GM06990 (cell line): ENCODE measurements at places on chromosomes 7 and 10.
A peak's percentile ranks its signal among the peaks of the same experiment; 100 is the strongest.

DNA sequence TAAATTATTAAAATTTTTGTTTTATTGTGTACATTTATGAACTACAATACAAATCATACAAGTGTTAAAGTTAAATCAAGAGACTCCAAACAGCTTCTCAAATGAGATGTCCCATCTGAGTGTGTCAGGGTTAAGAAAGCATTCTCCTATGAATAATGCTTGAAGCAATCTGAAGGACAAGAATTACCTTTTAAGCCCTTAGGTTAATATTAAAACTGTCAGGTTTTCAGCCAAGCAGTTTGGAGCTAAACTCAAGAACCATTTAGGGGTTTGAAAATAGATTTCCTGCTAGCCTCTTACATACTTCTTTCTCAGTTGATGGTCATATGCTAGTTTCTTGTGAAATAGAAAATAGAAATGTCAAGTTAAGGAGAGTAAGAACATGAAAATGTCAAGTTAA is 38.3 kb downstream of the LIPJ start:
- DNase-seq: no peak

GRCh38 chr7:42097752-42098151 is 139.3 kb downstream of the GLI3 start:
- DNase-seq: no peak

GRCh38 chr7:42091461-42092291 is 145.3 kb downstream of the GLI3 start:
- DNase-seq: no peak

- no peak for DNase-seq
Observed at GRCh38 chr7:140036224-140036962, 26.4 kb downstream of the PARP12 start.

DNA sequence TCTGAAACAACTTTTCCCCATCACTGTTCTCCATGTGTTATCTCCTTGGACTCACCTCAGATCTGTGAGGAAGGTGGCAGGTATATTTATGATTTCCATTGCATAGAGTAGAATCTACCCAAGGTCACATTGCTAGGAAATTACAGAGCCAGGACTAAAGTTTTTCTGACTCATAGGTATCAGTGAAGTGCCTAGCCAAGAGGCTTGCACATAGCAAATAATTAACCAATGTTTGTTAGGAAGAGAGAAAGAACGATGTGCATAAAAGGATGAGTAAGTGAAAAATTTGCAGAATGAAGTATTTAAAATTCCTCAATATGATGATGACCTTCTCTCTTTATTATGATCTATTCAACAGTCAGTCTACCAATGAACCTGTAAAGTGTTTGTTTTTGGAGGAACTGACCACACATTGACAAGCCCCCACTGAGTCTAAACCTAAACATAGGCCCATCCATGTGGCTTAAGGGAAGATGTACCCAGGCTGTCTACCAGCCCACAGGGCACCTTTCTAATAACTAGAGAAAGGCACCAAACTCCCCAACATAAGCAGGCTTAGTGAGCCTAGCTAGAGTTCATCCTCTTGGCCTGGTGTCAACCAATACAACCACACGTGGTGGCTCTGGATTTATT is 252.9 kb upstream of the ZMIZ1 start:
- DNase-seq: no peak

DNA sequence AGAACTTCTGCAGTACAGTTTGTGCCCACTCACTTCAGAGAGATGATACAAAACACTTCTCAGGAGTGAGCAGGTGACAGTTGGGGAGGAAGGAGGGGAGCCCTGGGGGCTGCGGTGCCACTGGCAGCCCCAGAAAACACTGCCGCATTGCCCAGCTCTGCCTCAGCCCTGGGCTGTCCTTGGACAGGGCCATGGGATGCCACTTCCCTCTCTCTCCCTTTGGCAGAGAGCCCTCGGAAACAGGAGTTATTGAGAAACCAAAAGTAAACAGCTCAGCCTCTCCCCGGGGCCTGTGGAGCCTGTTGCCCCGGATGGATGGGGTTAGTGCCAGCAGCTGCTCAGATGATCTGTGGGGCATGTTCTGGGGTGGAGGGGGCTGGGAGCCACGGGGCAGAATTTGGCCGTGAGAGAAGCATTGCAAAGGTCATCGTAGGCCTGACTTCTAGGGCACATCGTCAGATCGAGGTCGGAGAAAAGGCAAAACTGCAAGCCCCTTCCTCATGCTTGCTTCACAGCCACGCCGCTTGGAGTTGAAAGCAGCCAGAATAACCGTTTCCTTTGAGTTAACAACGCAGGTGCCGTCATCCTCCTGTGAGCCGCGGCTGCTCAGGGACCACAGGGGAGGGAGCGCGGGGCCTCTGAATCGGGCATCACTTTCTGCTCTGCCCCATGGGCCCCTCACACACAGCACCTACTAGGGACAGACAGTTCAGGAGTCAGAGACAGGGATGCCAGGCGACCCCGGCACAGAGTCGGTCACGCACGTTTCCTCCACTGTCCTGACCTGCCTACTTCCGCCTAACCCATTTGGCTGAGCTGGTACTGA is 256.4 kb downstream of the CAMK1D start:
- DNase-seq: peak; percentile 63

GRCh38 chr7:24108906-24109376 is 175.0 kb upstream of the NPY start:
- DNase-seq: no peak

DNA sequence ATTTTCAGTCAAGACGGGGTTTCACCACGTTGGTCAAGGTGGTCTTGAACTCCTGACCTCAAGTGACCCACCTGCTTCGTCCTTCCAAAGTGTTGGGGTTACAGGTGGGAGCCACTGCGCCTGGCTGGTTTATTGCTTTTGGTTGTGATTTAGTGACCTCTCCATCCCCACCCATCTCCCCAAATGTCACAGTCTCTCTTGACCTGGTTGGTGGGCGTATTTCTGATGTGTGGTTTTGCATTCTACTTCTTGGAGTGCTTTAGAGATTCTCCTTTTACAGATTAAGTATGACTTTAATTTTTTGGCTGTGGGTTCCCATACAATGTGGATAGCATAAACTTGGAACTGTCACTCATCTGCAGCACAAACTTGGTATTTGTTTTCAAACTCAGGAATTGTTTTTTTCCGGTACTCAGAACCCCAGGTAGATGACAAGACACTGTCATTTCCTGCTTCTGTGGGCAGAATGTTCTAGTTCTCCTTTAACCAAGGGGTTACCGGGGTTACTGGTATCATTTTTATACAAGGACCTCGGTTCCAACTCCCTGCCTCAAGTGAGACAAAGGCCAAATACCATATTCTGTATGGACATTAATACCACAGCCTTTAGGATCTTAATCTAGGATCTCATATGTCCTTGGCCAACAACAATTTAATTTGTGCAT is 50.5 kb downstream of the MRC1 start:
- peak; percentile 24 for DNase-seq

- DNase-seq: no peak
Observed at GRCh38 chr10:71582506-71583475, 136.8 kb downstream of the C10orf105 start.

DNA sequence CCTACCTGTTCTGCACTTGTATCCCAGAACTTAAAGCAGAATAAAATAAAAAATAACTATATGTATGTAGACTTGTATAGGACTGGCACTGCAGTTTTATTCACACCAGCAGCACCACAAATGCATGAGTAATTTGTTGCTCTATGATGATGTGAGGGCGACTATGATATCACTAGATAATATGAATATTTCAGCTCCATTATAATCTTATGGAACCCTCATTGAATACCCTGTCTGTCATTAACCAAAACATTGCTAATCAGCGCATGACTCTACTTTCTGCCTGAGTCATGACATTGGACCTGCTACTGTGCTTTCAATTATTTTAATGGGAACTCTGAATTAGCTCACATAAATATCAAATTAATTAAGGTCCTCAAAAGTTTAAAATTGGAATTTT is 129.4 kb upstream of the RHOBTB1 start:
- DNase-seq: no peak

DNA sequence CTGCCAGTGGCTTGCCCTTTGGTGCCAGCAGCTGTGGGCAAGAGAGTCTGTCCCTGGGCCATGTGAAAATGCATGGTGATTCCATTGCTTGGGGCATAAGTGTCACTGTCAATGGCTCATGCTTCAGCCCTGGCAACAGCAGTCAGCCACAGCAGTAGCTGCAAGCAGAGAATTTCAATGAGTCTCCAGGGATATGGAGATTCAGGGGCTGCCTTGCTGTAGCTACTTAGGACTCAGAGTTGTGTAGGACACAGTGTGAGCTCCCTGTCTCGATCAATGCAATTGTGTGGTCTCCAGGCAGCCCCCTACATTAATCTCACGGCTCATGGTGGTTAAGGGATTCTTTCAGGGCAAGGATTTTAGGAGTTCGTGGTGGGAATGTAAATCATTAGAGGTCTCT is 126.3 kb upstream of the STARD3NL start:
- DNase-seq: no peak

GRCh38 chr10:62433181-62433692 is 59.1 kb downstream of the ZNF365 start:
- DNase-seq: no peak

GRCh38 chr10:74084955-74085354 is 65.7 kb downstream of the AP3M1 start:
- peak; percentile 69 for DNase-seq

DNA sequence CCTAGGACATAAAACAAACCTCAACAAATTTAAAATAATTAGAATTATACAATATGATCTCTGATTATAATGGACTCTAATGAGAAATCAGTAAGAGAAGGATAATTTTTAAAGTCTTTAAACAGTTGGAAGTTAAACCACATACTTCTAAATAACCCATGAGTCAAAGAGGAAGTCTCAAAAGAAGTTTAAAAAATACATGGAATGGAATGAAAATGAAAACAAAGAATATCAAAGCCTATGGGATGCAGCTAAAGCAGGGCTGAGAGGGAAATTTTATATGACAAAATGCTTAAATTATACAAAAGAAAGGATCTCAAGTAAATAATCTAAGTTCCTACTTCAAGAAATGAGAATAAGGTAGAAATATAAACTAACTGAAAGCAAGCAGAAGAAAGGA is 460.5 kb downstream of the RPS24 start:
- DNase-seq: no peak

GRCh38 chr10:124004663-124005004 is 88.8 kb downstream of the CHST15 start:
- no peak for DNase-seq

DNA sequence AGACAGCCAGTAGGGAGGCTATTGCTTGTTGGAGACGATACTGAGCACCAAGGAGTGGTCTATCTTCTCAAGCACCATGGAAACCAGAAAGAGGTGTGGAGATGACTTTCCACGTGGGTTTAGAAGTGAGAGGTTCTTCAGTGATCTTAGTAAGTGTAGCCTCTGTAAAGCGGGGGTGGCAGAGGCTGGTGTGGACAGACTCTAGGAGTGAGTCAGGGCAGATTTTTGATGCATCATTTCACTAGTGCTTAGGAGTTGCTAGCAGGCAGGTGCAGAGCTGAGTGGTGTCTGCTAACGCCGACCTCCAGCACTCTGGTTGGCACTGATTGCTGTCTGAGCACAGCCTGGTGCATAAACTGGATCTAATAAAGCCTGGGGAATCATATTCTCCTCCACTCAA is 78.4 kb upstream of the ADO start:
- peak; percentile 36 for DNase-seq

GRCh38 chr10:93076871-93077270 is 3.2 kb downstream of the CYP26A1 start:
- no peak for DNase-seq

DNA sequence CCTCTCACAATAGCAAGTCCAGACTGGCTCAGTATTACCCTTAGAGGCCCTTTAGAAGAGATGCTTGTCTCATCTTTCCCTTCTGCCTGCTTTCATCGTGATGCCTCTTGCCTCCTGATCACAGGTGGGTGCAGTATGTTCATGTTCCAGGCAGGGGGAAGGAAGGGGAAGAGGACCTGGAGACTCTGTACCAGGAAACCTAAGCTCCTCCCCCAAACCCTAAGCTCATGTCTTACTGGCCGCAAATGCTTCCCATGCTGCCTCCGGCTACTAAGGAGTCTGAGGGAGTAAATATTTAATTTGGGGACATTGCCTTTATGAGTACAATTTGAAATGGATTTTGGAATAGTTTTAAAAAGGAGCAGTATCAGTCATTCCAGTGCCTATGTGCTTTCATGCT is 192.6 kb downstream of the CDCA7L start:
- no peak for DNase-seq

- no peak for DNase-seq
Observed at GRCh38 chr10:88431103-88431502, 152.0 kb downstream of the RNLS start.

GRCh38 chr10:131048606-131049005 is 262.9 kb downstream of the TCERG1L start:
- DNase-seq: no peak

DNA sequence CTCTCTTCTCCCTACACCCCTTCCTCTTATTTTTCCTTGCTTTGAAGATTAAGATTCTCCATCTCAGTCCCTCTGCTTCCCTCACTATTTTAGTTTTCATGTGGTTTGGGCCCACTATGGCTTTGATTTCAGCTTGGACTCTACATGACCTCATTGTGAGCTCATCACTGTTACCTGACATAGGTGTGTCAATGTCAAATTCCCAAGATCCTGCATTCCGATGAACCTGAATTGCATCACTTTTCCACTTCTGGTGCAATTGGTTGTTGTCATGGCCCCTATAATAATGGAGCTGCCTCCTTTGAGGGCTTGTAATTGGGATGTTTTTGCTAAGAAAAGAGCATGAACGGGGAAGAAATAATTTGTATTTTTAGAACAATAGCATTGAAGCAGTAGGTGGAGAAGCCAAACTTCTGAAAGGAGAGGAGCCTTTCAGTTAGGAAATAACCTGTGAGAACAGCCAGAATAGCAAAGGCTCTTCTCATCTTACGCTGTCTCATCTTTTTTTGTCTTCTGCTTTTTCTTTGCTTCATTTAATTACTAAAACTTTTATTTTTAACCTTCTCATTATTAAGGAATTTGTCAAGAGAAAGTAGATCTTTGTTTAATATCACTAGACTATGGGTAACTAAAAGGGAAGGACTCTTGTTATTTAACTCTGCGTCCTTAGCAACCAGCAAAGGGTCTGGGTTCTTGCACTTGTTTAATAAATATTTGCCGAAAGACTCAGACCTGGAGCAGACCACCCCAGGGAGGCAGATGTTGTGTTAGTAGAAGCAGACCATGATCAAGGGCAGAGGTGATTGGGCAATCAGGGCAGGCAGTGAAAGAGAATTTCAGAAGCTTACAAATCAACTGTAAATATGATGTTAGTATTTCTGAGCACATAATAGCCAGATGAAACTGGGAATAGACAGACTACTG is 95.4 kb downstream of the TES start:
- DNase-seq: no peak

GRCh38 chr10:116694243-116694926 is 48.0 kb downstream of the HSPA12A start:
- no peak for DNase-seq

DNA sequence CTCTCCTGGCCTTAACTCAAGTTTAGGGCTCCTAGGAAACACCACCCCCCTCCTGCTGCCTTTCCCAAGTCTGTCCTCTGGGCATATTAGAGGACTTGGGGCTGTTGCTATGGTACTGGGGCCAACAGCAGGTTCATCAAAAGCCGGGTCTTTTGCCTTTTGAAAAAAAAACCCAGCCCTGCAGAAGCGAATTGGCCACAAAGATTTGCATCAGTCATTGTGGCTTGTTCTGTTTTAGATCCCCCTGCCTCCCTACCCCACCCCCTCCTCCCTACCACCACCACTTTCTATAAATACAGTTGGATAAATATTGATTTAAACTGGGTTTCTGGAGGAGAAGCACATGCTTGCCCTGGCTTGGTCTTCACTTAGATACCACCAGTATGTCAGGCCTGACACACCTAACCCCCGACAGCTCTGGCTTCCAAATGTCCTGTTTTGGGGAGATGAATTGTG is 7.0 kb downstream of the MXI1 start:
- peak; percentile 22 for DNase-seq

- DNase-seq: no peak
Observed at GRCh38 chr7:22559829-22560489, 60.0 kb upstream of the STEAP1B start.
